ENCODE measurements at places on chromosomes 6 and 20. TPM values are rescaled to one million over a fixed set of nuclear protein-coding genes. Genes with fewer than 3 reads are reported as not detected.
A peak's percentile ranks its signal among the peaks of the same experiment; 100 is the strongest.

- no peaks in the 10 kb centered on the region for H3K36me3 ChIP-seq
- no peak overlapping the region for H3K27ac ChIP-seq
- no peaks in the 10 kb centered on the region for H3K27me3 ChIP-seq
- DNase-seq: no peak
- no peak overlapping the region for H3K4me3 ChIP-seq
These were observed 393.7 kb upstream of the CITED2 start for GRCh38 chr6:139768196-139768595.

EYA2 gene
- 0.35 TPM for total RNA-seq

RBL1 gene
- total RNA-seq: 21.5 TPM

- no peak for DNase-seq
- H3K4me1 ChIP-seq: peaks cover 21% of the 10 kb centered on the region
- H3K36me3 ChIP-seq: no peaks in the 10 kb centered on the region
These were observed 8.6 kb upstream of the FKBP1A start for GRCh38 chr20:1401451-1401907.

DNA sequence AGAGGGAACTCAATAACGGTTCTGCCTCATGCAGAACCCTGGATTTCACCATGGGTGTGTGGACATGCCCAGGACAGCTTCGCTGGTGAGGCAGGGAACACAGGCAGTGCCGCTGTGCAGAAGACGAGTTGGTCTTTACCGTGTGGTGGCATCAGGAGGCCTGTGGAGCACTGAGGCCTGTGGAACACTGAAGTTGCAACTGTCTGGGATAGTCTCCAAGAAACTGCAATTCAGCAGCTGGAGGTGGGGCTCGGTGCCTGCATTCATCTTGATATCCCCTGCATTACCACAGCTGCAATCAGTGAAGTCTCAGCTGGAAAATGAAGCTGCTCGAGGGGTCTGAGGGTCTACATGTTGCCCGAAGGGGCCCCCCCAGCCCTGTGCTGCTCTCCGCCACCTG lies 202.4 kb upstream of the CDH4 start:
- no peak overlapping the region for H3K27ac ChIP-seq
- no peaks in the 10 kb centered on the region for H3K36me3 ChIP-seq
- no peaks in the 10 kb centered on the region for H3K4me1 ChIP-seq
- no peaks in the 10 kb centered on the region for H3K27me3 ChIP-seq
- no peak for DNase-seq

- H3K4me1 ChIP-seq: peaks cover 11% of the 10 kb centered on the region
- DNase-seq: peak; percentile 81
- H3K4me3 ChIP-seq: peak overlapping the region; percentile 73
- H3K27ac ChIP-seq: no peak overlapping the region
- peaks cover 93% of the 10 kb centered on the region for H3K27me3 ChIP-seq
These were observed 4.0 kb upstream of the TUBB2B start for GRCh38 chr6:3231247-3232016.

DNA sequence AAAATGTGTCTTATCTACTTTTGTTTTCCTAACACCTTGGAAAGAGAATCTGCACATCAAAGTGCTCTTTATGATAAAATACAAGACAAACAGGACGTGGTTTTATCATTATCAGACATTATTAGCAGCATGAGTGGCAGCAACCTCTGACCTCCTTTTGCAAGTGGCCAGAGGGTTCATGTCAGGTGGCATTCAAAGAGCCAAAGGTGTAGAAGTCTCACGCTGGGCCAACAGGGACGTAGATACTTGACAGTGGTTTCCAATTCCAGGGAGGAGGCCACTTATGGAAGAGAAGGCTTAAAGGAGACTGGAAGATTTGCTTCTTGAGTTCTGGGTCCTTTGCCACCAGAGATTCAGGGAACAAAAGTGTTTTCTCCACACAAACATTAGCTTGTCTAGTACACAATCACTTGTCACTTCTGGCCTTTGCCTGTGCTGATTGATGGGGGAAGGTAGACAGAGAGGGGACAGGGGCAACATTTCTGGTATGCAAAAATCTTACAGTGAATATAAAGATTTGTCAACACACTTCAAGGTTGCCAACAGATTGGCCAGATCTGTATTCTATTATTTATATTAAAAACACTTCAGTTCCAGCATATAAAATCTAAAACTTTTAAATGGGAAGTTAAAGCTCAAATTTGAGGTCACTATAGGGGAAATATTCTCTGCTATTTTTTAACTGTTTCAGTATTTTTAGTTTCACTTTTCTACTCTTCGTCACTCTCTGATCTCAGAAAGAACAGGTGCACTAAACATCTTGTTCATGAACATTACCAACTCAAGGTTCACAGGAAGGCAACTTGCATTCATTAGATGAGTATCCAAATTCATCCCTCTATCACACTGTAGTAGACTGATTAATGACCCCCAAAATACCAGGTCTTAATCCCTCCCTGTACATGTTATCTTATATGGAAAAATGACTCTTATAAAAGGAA lies 52.1 kb upstream of the FBXO30 start:
- no peak for DNase-seq
- H3K27ac ChIP-seq: no peak overlapping the region
- H3K4me1 ChIP-seq: no peaks in the 10 kb centered on the region
- no peak overlapping the region for H3K4me3 ChIP-seq
- no peaks in the 10 kb centered on the region for H3K27me3 ChIP-seq

DNA sequence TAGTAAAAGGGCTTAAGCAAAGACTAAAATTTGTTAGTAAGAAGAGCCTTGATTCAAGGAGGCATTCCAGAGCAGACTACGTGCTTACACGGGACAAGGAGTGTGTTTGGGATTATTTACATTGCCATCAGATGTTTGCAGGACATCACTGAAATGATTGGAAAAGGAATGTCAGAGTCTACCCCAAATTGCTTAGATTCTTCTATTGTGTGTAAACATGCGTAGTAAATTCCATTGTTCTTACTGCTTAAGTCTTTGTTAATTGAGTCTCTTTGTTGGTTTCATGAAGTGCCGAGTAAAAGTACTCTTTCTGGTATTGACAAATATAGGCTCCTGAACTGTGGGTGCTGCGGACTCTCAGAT lies 60.5 kb downstream of the CD83 start:
- H3K36me3 ChIP-seq: no peaks in the 10 kb centered on the region
- no peak overlapping the region for H3K4me3 ChIP-seq
- no peaks in the 10 kb centered on the region for H3K4me1 ChIP-seq
- no peak for DNase-seq
- H3K27ac ChIP-seq: no peak overlapping the region
- peaks cover 26% of the 10 kb centered on the region for H3K27me3 ChIP-seq

CYP21A2 gene
- total RNA-seq: 0.76 TPM

PARD6B gene
- total RNA-seq: 114 TPM

FAM209B gene
- not detected for total RNA-seq

MMUT gene
- 17.8 TPM for total RNA-seq

DNA sequence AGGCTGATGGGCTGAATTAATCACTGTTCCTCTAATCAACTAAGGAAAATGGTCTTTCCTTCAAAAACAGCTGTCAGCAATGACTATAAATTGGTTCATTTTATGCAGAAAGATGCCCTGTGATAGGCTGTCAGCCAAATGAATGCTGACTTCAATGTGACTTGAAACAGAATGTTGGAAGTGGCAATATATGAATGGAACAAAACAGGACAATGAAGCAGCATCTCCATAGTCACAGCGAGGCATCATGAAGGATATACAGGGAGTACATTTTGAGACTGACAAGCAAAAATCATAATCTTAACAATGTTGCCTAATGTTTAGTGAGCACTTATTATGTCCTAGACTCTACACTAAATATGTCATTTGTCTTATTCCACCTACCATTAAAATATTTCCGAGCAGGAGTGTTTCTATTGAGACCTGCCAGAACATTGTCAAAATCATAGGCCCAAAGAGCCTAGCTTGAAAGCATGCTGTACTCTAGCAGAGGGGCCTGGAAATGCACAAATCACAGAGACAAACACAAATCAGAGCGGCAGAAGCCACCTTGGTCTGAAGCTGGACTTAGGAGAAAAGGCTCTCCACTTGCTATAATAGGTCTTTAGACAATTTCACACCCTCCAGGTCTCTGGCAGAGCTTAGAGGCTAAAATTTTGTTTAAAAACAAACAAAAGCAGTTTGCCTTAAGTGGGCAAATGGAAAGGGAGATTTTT lies 63.3 kb downstream of the FAM50B start:
- peak overlapping the region; percentile 77 for H3K27ac ChIP-seq
- peaks cover 10% of the 10 kb centered on the region for H3K36me3 ChIP-seq
- no peak for DNase-seq
- H3K4me3 ChIP-seq: peak overlapping the region; percentile 47
- H3K4me1 ChIP-seq: peaks cover 46% of the 10 kb centered on the region
- H3K27me3 ChIP-seq: no peaks in the 10 kb centered on the region

LIN28B gene
- total RNA-seq: not detected

RIMS4 gene
- 0.40 TPM for total RNA-seq

- H3K4me3 ChIP-seq: no peak overlapping the region
- DNase-seq: no peak
- no peaks in the 10 kb centered on the region for H3K36me3 ChIP-seq
- no peak overlapping the region for H3K27ac ChIP-seq
- H3K4me1 ChIP-seq: no peaks in the 10 kb centered on the region
- H3K27me3 ChIP-seq: no peaks in the 10 kb centered on the region
These were observed 678.7 kb upstream of the ADGRB3 start for GRCh38 chr6:67956352-67956751.

MTHFD1L gene
- total RNA-seq: 47.8 TPM

- H3K4me1 ChIP-seq: no peaks in the 10 kb centered on the region
- no peaks in the 10 kb centered on the region for H3K36me3 ChIP-seq
- H3K27ac ChIP-seq: no peak overlapping the region
- H3K4me3 ChIP-seq: no peak overlapping the region
These were observed 106.8 kb upstream of the NXT1 start for GRCh38 chr20:23243791-23244155.

HLA-DPA1 gene
- 29.2 TPM for total RNA-seq

DNA sequence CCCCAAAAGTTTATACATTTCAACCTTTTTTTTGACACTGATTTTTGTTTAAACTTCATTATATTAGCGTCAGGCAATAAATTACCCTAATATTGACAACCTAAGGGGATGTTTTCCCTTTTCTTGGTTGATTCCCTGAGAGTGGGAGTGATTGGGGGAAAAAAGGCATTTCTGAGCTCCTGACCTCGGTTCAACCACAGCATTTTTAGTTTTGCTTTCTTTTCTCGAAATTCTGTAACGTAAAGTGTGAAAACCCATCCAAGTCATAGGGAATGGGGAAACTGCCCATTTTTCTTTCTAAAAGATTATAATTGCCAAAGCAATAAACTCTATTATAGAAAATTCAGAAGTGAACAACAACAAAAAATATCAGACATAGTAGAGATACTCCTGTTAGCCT lies 67.9 kb upstream of the SPACA1 start:
- no peak for DNase-seq
- no peak overlapping the region for H3K4me3 ChIP-seq
- peaks cover 15% of the 10 kb centered on the region for H3K27me3 ChIP-seq
- H3K4me1 ChIP-seq: no peaks in the 10 kb centered on the region
- H3K36me3 ChIP-seq: no peaks in the 10 kb centered on the region

- DNase-seq: no peak
- H3K27ac ChIP-seq: no peak overlapping the region
- H3K36me3 ChIP-seq: peaks cover 5% of the 10 kb centered on the region
- no peaks in the 10 kb centered on the region for H3K27me3 ChIP-seq
- H3K4me3 ChIP-seq: no peak overlapping the region
These were observed 116.5 kb upstream of the EDN1 start for GRCh38 chr6:12173661-12174060.

GRCh38 chr20:33160681-33161080 lies 7.3 kb upstream of the BPIFA2 start:
- H3K27me3 ChIP-seq: peaks cover 97% of the 10 kb centered on the region
- no peaks in the 10 kb centered on the region for H3K36me3 ChIP-seq
- no peak for DNase-seq
- no peak overlapping the region for H3K4me3 ChIP-seq
- peaks cover 9% of the 10 kb centered on the region for H3K4me1 ChIP-seq
- H3K27ac ChIP-seq: no peak overlapping the region

TRERF1 gene
- 1.4 TPM for total RNA-seq

DNA sequence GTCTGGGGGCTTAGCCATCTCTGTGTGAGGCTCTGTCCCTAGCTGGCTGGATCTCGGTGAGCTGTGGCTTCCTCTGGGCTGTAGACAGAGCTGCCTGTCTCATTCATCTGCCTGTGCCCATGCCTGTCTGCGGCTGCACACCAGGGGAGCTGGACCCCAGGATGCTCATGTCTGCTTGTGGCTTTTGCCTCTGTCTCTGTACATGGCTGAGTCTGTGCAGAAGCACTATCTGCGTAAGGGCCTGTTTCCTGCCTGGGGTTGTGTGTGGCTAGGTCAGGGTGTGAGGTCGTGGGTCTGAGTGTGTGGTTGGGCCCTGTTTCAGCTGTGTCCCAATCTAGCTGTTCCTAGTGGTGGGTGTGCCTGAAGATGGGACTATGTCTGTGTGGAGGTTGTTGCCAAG lies 68.2 kb downstream of the CDH22 start:
- no peaks in the 10 kb centered on the region for H3K36me3 ChIP-seq
- H3K27ac ChIP-seq: no peak overlapping the region
- no peak for DNase-seq

PPIL6 gene
- total RNA-seq: 2.5 TPM

DNA sequence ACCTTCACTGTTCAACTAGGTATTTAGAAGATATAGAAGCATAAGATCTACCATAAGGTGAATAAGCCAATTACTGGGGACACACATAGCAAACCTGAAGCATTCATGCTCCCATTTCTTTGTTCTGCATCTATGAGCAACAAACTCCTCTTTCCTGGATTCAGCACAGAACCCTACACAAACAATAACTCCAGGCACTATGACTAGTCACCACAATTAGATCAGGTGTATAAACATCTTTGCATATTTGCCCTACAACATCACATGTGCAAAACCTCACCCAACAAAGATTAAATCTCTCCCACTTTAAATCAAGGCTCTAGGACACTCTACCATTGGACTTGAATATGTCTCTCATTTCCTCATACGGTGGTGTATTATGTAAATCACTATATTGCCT lies 652.3 kb downstream of the EPHA7 start:
- H3K36me3 ChIP-seq: no peaks in the 10 kb centered on the region
- no peak overlapping the region for H3K4me3 ChIP-seq
- H3K4me1 ChIP-seq: no peaks in the 10 kb centered on the region
- H3K27ac ChIP-seq: no peak overlapping the region
- DNase-seq: no peak

DNA sequence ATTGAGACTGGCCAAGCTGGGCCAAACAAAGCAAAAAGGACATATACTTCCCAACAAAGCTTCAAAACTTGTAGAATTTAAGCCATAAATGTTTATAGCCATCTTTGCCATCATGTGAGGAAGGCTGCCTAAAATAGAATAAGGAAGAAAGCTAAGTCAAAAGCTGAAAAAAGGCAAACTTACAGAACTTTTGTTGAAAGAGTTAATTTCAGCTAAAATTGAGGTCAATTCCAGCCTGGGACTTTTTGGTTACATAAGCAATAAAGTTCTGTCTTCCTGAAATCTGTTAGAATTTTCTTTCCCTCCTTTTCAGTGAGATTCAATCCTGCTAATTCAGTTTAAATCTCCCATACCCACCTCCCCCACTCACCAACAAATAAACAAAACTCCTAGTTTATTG lies 227.9 kb upstream of the MARCKS start:
- H3K27me3 ChIP-seq: no peaks in the 10 kb centered on the region
- H3K27ac ChIP-seq: peak overlapping the region; percentile 97
- DNase-seq: no peak
- H3K4me1 ChIP-seq: peaks cover 26% of the 10 kb centered on the region
